Stimulated activated CD4-positive, alpha-beta T cell treated with anti-CD3 and anti-CD28 coated beads, Interleukin-4, amount 100 ng/mL, for 1 hour (primary cell): ENCODE measurements at places on chromosomes 6 and 20.

GRCh38 chr20:1538655-1539054 is 18.9 kb downstream of the SIRPD start:
- DNase-seq, result no peak

DNA sequence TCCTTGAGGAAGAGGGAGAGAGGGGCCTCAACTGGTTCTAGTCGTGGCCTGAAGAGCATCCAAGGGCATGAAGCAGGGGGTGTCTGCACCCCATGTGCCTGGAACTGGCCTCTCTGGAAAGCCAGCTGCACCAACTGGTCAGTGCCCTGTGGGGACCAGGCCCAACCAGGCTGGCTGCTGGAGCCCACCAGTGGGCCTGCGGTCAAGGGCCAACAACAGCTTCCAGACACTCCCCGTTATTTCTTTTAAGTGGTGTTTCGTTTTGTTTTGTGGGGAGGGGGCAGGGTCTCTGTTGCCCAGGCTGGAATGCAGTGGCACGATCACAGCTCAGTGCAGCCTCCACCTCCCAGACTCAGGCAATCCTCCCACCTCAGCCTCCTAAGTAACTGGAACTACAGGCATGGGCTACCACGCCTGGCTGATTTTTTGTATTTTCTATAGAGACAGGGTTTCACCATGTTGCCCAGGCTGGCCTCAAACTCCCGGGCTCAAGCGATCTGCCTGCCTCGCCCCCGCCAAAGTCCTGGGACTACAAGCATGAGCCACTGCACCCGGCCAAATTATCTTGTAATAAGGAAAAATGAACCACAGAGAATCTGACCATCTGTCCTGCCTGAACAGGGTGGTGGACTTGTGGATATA is 11.9 kb upstream of the C20orf144 start:
- no peak for DNase-seq

- no peak for DNase-seq
Measured at GRCh38 chr6:109036574-109037294, 57.9 kb downstream of the SESN1 start.

GRCh38 chr6:108589244-108589791 is 28.6 kb downstream of the FOXO3 start:
- DNase-seq, result no peak

DNA sequence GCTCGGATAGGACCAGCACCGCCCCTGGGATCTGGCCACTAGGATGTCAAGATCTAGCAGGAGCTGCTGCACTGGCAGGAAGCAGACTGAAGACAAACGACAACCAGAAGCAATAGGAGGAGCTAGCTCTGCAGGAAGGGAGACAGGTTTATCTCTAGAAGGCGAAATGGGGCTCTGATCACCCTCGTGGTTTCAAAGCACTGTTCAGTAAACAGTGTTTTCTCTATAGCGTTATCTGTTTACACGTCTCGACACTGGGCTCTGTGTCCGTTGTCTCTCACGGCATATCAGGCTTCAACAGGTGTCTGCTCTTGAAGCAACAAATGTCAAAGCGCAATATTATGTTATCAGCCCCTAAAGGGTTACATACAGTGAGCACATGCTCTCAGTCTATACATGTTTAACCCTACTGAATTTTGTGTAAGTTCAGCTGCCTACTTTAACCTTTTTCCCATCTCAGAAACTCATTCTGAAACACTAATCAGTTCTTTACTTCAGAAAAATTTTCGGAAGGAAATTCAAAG is 23.8 kb downstream of the TMEM14B start:
- no peak for DNase-seq

DNA sequence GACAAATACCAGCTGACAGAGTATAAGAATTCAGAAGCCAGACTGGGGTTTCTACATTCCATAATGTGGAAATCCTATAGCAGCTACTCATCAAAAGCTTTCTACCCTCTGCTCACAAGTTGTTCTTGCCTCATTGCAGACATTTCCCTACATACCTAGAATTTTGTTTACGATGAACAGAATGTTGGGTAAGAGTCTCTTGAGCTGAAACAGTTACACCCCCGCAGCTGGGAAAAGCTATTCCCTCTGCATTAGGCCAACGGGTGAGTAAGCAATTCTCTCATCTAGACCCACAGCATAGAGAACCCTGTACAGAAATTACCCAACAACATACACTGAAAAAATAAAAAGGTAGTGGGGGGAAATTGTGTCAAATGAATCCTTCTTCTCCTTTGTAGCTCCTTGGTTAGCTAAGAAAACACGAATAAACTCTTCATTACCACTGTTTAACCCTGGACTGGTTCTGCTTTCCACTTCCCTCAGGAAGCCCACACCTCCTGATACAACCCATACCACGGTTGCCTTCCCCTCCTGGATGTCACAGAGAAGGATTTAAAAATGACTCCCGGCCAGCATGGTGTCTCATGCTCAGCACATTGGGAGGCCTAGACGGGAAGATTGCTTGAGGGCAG is 215.0 kb upstream of the SHLD1 start:
- no peak for DNase-seq

DNA sequence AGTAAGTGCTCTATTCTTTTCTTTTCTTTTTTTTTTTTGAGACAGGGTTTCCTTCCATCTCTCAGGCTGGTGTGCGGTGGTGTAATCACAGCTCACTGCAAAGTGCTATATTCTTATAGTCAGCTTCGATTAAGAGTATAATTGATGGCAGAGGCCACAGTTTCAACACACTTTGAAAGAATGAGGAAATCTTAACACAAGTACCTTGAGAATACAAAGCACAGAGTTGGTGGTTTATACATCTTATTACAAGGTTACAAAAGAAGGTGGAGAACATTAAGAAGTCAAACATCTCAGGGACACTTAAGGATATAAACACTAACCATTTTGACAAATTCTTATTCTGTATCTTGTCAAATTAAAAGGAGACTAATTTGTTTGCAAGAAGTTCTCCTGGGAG is 180.5 kb downstream of the SOD2 start:
- no peak for DNase-seq

DNA sequence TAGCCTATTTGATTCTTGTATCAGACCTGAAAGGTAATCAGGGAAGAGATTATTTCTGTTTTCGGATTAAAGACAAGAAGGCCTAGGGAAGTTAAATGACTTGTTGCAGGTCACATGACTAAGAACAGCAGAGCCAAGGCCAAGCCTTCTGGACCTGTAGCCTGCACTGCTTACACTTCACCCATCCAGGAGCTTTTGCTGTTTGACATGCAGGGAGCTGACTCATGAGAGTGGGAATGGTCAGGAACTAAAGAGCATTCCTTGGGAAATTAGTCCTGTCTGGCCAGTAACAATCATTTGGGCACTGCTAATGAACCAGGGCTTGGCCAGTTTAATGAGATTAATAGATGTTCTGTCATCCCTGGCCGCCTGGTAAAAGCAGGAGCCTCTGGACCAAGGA is 46.8 kb downstream of the EIF2S2 start:
- no peak for DNase-seq

GRCh38 chr6:19538096-19538495 is 299.1 kb upstream of the ID4 start:
- DNase-seq, result no peak

DNA sequence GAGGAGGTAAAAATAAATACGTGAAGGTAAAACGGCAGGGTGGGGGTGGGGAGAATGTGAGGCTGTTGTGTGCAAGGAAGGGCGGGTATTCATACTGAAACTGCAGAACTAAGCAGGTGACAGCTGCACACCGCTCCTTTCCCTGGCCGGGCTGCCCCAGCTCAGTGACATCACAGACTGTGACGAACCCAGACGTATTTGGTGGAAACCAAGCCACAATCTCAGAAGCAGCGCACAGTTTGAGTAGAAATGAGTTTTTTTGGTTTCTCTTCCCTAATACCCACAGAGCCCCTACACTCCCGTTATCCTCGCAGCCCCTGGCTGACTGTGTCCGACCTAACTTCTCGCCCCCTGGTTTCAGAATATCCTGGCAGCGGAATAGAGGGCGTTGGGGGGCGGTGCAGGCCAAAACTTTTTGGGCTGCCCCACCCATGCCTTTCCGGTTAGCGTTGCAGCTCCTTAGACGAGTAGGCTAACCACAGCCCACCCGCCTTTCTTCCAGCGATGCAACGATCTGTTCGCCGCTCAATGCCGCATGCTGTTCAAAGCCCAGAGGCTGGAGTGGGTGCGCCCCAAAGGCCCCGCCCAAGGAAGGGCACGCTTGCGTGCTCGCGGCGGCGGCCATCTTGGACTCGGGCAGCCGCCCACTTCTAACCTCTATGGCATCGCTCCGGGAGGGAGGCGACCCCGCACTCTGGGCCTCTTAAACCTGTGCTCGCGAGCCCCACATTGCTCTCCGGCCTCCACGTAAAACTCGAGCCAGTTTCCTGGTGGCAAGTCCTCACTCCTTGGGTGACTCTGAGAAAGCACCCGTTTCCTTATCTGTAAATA is 9.1 kb downstream of the BAK1 start:
- DNase-seq, result peak; percentile 87

- no peak for DNase-seq
Measured at GRCh38 chr6:170102038-170102437, 188.8 kb downstream of the DLL1 start.

- DNase-seq, result no peak
Measured at GRCh38 chr6:41186031-41186562, 14.9 kb downstream of the TREML2 start.

GRCh38 chr6:113763311-113763766 is 93.8 kb upstream of the MARCKS start:
- no peak for DNase-seq

DNA sequence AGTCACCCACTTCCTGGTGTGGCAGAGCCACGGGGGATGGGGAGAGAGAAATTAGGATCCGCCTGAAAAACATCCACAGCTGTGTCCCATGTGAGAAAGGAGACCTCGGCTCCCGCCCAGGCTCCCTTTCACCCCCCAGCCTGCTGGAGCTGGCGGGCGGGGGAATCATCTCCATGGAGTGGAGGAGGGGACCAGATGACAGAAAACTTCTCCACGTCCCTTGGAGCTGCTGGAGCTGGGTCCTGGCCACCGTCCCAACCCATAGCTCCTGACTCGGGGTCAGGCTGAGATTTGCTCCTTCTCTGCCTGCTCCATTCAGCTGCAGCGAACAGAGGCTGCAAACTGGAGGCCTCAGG is 113.8 kb downstream of the CEBPB start:
- DNase-seq, result no peak

GRCh38 chr6:134394905-134395304 is 77.0 kb upstream of the SGK1 start:
- no peak for DNase-seq

- DNase-seq, result no peak
Measured at GRCh38 chr6:6090861-6091607, 84.3 kb upstream of the NRN1 start.

DNA sequence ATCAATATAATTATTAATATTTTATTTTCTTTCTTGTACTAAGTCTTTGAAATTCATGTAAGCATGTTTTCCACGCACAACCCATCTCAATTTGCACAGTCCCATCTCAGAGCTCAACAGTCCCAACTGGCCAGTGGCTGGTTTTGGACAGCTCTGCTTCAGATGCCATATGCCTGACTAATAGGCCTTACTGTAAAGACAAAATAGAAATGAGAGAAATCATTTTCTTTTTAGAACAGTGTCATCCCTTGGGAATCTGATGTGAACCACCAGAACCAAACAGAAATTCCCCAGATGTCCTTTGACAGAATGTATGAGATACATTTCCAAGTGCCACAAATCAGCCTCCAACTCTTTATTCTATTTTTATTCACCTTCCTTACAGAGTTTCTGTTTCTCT is 338.9 kb downstream of the ESR1 start:
- no peak for DNase-seq

DNA sequence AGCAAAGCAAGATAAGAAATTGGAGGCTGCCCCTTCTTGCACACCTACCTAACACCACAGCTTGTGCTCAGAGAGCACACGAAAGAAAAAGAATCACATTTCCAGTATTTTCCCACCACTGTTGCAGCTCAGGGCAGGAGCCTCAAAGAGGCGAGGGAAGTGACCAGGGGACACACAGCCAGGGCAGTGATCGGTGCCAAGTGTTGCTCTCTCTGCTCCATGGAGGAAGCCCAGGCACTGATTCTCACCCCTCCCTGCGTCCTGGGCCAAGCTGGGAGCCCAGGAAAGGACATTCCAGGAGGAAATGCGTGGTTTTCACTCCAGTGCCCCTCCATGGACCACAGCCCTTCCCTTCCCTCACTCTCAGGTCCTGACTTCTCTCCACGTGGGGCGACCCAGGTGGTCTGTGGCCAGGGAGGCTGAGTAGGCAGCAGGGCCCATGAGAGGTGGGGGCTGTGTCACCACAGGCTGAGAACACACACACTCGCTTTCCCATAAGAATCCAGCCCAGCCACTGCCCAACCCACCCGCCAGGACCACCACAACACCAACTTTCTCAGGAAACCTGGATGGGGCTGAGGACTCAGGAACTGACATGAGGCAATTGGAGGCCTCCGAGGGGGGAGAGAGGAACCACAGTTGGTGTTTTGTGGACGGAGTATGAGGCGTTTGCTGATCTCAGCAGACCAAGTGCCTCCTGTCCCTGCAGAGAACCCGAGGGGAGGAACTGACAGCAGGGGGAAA is 81.7 kb upstream of the MAFB start:
- DNase-seq, result no peak

DNA sequence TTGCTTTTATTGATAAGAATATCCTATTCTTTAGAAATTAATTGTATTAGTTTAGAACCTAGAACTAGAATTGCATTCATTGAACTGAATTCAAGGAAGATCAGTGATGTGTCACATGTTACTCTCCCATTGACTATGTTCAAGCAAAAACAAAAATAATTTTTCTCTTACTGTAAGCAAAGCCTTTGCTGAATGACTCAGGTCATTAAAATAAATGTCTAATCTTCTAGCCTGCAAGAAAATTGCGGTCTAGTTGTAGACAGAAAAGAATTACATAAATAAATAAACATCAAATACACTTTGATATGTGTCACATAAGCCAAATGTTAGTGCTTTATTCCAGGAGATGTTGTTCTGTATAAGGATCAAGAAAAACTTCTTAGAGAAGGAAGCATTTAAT is 387.9 kb downstream of the ADGRB3 start:
- DNase-seq, result no peak

- DNase-seq, result no peak
Measured at GRCh38 chr6:1176567-1176966, 135.3 kb upstream of the FOXQ1 start.

DNA sequence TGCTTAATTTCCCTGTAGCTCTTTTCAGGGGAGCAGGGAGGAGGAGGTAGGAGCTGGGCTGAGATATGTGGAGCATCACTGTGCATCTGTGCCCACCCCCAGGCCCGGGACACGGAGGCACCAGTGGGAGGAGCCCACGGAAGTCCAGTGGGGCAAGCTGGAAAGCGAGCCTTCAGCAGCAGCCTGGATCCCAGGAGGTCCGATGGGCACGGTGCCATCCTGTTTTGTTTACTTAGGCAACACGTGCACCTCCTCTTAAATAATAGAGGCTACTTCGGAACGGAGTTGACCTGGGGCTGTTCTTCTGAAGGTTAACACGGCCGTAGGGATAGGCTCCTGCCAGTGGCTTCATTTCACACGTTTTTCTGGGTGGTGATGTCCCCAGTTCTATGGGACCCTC is 51.6 kb downstream of the CDH4 start:
- no peak for DNase-seq
